Spinal cord (tissue), 10 donors: ENCODE measurements at places on chromosomes 13 and 19. TPM values are rescaled to one million over a fixed set of nuclear protein-coding genes. Genes with fewer than 3 reads are reported as not detected.

Gene DCLK1
- total RNA-seq = 239 TPM

Gene ZNF382
- total RNA-seq = 26.7 TPM

Gene PSG7
- not detected for total RNA-seq

Gene TNNT1
- 8.5 TPM for total RNA-seq

Gene TDRD12
- 0.61 TPM for total RNA-seq

Gene PEG3
- total RNA-seq = 160 TPM

Gene PSG3
- 0.83 TPM for total RNA-seq
